ENCODE measurements at places on chromosomes 6 and 20.
A peak's percentile ranks its signal among the peaks of the same experiment; 100 is the strongest.

- DNase-seq, result no peak
These were observed 5.8 kb upstream of the ATXN1 start for GRCh38 chr6:16766836-16767745.

DNA sequence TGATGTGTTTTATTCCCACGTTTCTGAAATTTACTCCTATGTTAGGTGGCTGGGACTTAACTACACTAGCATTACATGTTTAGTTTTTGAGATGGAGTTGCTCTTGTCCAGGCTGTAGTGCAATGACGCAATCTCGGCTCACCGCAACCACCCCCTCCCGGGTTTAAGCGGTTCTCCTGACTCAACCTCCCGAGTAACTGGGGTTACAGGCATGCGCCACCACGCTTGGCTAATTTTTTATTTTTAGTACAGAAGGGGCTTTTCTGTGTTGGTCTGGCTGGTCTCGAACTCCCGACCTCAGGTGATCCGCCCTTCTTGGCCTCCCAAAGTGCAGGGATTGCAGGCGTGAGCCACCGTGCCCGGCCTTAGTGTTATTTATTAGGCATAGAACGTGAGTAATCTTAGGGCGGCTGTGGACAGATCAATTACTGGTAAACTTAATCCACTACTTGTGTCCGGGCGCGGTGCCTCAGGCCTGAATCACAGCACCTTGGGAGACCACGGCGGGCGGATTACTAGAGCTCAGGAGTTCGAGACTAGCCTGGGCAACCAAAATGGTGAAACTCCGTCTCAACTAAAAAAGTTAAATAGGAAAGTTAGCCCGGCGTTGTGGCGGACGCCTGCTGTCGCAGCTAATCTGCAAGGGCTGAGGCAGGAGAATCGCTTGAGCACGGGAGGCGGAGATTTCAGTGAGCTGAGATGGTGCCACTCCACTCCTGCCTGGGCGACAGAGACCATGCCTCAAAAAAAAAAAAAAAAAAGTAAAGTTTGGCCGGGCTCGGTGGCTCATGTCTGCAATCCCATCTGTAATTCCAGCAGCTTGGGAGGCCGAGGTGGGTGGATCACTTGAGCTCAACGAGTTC, 123.7 kb upstream of the BTN3A2 start:
- no peak for DNase-seq

- peak; percentile 57 for DNase-seq
These were observed 570 bp upstream of the PLCB4 start for GRCh38 chr20:9068233-9068801.

- no peak for DNase-seq
These were observed 6.0 kb downstream of the L3MBTL1 start for GRCh38 chr20:43513372-43513930.

DNA sequence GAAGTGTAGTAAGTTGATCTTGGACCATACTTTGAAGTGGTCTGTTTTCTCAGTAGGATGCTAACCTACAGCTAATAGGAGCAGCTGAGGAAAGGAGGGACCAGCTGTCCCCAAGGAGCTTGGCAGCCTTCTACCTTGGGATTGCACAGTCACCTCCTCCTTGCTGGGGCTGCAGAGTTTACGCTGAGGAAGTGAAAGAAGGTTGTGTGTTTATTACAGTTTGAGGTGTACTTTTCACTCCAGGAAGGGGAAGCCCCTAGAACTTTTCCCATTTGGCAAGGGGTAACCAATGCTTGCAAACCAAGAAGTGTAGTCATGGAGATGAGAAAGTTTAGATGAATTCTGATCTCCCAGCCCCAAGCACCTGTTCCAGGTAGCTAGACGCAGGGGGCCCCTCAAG, 58.8 kb downstream of the BMP6 start:
- DNase-seq, result no peak
